ENCODE measurements at places on chromosomes 4 and X.
A peak's percentile ranks its signal among the peaks of the same experiment; 100 is the strongest.

GRCh38 chrX:133415276-133416105 lies at the start of gene GPC4:
Gene GPC4 (minus strand): TSS chrX:133415489. CDS start chrX:133414965, 524 bp downstream.
- peak; percentile 19 for DNase-seq

DNA sequence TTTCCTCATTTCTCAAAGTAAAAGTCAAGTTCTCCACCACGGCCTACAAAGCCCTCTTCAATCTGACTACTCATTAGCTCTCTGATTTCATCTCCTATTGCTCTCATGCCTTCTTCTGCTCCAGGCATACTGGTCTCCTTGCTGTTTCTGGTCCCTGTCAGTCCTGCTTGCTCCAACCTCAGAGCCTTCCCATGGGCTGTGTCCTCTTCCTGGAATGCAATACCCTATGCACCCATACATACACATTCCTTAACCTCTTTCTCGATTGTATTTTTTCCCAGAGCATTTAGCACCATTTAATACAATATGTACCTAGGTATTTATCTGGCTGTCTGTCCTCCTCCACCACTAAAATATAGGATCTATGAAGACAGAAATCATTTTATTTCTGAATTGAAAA lies 385.2 kb downstream of the GASK1B start:
- DNase-seq: no peak

DNA sequence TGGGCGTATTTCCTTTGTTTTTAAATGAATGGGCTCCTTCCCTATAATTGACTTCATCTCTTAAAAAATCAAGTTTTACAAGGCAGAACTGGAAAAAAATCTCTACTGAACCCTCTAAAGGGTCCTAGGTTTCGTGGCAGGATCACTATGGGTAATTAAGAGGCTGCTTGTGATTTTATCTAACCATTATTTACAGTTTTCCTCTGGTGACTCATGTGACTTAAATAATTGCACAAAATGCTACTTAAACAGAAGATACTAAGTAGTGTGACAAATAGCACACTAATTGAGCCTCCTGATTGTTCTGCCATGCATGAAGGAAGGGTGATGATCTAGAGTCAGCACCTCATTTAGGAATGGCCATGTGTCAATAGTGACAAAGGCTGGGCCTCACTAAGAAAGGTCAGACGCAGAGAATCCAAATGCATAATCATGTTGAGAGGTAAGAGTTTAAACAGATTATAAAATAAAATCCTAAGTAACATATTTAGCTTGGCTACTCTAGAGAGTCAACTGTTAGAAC lies 35.5 kb downstream of the OFD1 start:
- no peak for DNase-seq

GRCh38 chr4:161936625-161937550 lies 226.9 kb downstream of the FSTL5 start:
- DNase-seq: no peak

DNA sequence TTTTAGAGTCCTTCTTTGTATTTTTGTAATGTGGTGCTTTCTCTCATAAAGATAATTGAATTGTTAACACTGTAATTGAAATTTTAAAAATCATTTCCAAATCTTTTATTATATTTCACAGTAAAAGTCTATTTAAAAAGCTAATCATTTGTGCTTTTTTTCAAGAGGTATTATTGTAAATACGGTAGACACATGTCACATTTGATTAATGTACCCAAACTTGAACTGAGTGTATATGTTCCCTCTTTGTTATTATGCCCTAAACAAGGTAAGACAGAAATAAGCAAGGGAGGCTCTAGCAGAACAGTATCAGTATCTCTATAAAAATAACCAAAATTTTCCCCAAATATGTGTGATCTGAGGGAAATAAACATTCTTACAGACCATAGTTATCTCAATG lies 21.5 kb upstream of the LARP1B start:
- no peak for DNase-seq

GRCh38 chr4:55442541-55442940 lies 46.8 kb downstream of the TMEM165 start:
- no peak for DNase-seq

DNA sequence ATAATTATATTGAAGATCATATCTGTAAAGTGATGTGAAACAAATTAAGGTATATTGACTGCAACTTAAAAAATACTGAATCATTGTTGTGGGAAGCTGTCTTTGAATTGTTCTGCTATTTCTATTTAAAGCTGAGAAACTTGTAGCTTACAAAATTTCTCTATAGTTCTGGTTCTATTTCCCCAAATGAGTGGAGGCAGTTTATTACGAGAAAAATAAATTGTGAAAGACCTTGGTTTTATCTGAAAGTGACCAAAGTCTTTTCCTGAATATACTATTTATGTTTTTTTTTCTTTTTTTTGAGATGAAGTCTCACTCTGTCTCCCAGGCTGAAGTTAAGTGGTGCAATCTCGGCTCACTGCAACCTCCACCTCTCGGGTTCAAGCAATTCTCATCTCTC lies 165.4 kb downstream of the SH3BGRL start:
- no peak for DNase-seq

DNA sequence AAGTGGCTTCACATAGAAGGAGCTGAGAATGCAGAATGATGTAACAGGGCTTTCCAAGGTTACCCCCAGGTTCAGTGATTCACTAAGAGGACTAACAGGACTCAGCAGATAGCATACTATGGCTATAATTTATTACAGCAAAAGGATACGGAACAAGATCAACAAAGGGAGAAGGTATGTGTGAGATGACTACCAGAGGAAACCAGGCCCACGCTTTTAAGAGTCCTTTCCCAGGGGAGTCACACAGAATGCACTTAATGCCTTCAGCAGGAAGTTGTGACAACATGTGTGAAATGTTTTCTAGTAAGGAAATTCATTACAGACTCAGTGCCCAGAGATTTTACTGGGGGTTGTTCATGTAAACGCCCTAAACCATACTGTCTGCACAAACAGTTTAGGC lies 373.6 kb upstream of the MAGEB2 start:
- no peak for DNase-seq

- DNase-seq: no peak
These were observed 1.1 kb downstream of the KLHL15 start for GRCh38 chrX:24025741-24026403.

DNA sequence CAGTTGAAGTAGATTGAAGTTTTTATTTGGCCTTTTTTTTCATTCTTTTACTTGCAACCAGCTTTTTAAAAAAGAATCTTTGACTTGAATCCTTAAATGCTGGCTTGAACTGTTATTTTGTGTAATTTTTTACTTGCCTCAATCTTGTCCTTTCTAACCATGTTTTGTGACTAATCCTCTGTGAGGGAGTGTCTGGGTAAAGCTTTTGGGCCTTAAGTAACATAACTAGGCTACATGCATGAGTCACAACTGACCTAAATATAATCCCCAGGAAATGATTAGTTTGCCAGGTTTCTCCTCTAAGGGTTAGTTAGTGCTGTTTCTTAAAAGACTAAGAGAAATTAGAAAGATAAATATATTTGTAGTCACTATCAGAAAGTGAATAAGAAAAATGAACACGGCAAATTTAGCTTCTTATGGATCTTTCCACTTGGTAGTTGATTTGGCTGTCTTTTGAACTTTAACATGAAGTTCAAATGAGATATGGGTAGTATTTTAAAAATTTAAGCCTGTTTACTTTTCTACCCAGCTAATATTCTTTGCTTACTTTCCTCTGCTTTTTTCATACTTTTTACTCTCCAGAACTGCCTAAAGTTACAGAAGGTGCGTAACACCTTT lies 13.0 kb downstream of the EXOC1 start:
- no peak for DNase-seq

DNA sequence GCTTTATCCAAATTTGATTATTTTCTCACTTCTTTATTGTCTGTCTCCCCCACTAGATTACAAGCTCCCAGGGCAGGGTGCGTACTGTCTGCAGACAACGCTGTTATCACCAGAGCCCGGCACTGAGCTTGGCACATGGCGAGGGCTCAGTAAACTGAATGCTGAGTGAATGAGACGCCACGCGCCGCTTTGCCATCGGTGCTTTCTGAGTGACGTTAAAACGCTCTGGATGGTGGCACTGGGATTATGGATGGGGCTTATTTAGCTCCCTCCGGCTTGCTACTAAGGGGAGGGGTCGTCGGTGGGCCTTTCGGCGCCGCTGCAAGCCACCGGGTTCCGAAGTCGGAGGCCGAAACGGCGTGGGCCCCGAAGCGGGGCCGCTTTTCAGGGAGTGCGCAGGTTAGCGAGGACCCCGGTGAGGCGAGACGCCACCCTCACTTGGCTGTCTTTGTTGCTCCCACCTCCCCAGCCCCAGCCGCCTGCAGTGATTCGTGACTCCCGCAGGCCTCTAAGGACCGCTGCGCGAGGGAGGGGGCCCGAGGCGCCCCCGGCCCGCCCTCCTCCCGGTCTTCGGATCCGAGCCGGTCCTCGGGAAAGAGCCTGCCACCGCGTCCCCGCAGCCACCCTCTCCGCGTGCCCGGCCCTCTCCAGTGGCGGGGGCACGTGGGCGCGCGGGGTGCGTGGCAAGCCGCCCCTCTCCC lies 569 bp upstream of the FHL1 start:
- no peak for DNase-seq

DNA sequence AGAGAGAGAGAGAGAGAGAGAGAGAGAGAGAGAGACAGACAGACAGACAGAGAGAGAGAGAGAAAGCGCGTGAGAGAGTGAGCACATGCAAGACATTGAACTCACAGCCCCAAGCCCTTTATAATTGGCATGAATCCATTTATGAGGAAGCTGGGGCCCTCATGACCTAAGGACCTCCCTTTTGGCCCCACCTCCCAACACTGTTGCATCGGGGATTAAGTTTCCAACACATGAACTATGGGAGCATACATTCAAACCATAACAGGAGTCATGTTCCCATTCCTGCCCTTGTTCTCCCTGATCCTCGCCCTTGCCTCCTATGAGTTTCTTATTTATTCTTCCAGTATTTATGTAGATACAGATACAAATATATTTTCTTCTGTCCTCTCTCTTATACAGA lies 269.8 kb upstream of the ARX start:
- DNase-seq: no peak

- DNase-seq: no peak
These were observed 1.4 kb downstream of the ARHGEF6 start for GRCh38 chrX:136779346-136779781.

- no peak for DNase-seq
These were observed 1289.6 kb upstream of the TENM3 start for GRCh38 chr4:180953572-180953971.

DNA sequence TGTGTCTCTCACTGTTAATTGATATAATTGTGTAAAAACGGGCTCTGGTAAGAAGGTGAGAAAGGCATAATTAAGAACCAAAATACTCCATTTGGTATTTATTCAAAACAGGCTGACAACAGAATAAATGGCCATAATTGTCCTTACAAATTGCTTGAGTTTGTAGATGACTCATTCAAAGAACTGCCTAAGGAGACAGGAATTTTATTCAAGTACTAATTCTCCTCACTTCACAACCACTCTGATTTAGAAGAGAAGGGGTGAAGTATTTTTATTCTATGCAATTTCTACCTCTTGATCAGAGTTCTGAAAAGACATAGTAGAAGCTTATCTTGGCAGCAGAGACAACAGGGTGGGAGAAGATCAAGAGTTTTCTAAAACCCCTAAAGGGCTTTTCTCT lies 43.1 kb downstream of the ATP11C start:
- DNase-seq: no peak

DNA sequence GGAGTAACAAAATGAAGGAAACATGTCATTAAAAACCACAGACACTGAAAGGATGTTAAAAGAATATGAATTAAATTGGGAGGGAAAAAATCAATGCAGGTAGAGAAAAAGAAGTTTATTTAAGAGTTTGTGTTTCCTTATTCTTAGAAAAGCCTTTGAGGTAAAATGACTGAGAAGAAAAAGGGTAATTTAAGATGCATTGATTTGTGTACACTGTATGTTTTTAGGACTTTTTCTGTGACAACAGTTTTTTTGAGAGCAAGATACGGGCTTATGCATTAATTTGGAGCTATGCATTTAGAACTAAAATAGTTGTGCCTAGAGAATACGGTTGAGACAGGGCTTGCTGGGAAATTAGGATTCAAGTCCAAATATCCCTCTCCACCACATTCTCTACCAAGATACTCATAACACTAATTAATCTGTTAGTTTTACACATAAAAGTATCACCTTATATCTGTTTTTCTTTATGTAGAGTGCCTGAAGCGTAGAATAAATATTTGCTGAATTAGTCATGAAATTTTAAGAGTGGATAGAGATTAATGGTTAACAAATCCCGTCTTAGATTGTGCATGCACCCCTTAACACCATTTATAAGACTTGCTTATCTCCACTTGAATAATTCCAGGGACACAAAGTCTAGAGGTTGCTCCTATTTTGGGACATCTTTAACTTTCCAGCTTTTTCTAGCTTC lies 232.5 kb downstream of the PCDH7 start:
- no peak for DNase-seq

GRCh38 chrX:155279873-155280272 lies 15.6 kb upstream of the RAB39B start:
- no peak for DNase-seq

- DNase-seq: no peak
These were observed 66.3 kb upstream of the MSN start for GRCh38 chrX:65601126-65601525.

GRCh38 chr4:78213218-78213617 lies 156.1 kb downstream of the FRAS1 start:
- DNase-seq: no peak

DNA sequence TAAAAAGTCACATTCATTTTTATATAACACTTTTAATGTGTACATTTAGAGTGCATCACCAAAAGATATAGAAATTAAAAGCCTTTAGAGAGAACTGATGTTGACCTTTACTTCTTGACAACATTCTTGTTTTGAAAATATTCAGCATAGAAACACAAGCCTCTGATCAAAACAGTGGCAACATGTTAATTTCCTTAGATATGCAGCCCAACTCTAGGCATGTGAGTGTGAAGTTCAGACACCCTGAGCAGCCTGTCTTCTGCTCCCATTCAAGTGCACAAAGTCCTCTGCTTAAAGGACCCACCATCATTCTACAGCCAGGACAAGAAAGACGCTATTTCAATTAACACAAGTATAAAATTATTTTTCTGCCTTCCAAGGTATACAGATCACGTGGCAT lies 60.0 kb downstream of the PPP3CA start:
- no peak for DNase-seq

- no peak for DNase-seq
These were observed 52.8 kb downstream of the REPS2 start for GRCh38 chrX:16999275-16999674.

DNA sequence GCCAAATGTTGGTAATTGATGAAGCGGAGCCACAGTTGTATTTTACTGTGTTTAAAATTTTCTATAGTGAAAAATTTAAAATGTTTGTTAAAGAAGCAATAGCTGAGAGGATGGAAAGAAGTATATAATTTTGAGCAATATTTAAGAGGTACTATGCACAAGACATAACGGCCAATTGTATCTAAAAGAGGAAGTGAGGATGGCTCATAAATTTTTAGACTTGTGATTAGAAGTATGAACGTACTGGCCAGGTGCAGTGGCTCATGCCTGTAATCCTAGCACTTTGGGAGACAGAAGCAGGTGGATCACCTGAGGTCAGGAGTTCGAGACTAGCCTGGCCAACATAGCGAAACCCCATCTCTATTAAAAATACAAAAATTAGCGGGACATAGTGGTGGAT lies 12.7 kb upstream of the HHIP start:
- no peak for DNase-seq

DNA sequence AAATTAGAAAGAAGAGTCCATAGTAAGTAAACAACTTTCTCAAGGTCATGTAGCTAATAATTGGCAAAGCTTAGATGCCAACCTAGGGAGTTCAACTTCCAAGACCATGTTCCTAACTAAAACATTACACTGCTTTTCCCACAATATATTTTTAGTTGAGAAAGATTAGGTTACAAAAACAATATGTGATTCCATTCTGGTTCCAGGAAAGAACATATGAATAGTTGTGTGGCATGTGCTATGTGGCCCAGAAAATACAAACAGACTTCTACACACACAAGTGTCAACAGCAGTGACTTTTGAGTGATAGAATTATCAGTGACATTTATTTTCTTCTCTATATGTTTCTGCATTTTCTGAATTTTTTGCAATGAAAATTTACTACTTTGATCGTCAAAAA lies 62.7 kb upstream of the EDNRA start:
- DNase-seq: no peak

Data from occipital lobe (tissue), 3 donors.